ENCODE measurements at places on chromosomes 3 and 15. TPM values are rescaled to one million over a fixed set of nuclear protein-coding genes. Genes with fewer than 3 reads are reported as not detected.

CHRNA5 gene
- 0.42 TPM for total RNA-seq

C3orf70 gene
- total RNA-seq: 0.07 TPM

ADGRG7 gene
- total RNA-seq: not detected

TMEM212 gene
- total RNA-seq: not detected

SLC27A2 gene
- 0.47 TPM for total RNA-seq

GRAMD1C gene
- 3.6 TPM for total RNA-seq

KIF15 gene
- 0.99 TPM for total RNA-seq

SLC22A14 gene
- not detected for total RNA-seq

- H3K27me3 ChIP-seq: no peaks in the 10 kb centered on the region
- no peak overlapping the region for H3K4me3 ChIP-seq
- H3K4me1 ChIP-seq: no peaks in the 10 kb centered on the region
- no peaks in the 10 kb centered on the region for H3K36me3 ChIP-seq
- no peak for DNase-seq
Observed at GRCh38 chr3:35832140-35832571, 192.8 kb downstream of the ARPP21 start.

GRCh38 chr3:117122609-117123008, 413.0 kb downstream of the TUSC7 start:
- no peaks in the 10 kb centered on the region for H3K4me1 ChIP-seq
- no peak overlapping the region for H3K4me3 ChIP-seq
- H3K36me3 ChIP-seq: no peaks in the 10 kb centered on the region
- no peak overlapping the region for H3K27ac ChIP-seq
- H3K27me3 ChIP-seq: no peaks in the 10 kb centered on the region
- DNase-seq: no peak

GRCh38 chr15:39474657-39475056, 106.2 kb upstream of the THBS1 start:
- H3K4me1 ChIP-seq: no peaks in the 10 kb centered on the region
- DNase-seq: no peak

DNA sequence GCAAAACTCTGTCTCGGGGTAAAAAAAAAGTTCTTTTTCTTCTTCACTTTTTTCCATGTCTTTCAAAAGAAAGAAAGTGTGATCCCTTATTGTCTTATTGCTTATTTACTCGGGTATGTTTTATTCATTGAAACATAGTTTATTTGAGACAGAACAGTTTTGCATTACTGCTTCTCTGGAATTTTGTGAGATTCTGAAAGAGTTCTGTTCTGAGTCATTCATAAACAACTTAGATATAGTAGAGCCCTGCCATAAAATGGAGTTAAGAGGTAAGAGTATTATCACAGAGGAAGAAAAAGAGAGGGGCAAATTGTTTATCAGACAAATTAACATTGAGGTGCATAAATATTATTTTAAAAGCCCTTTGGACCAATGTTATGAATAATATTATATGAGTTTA, 522.2 kb downstream of the ROBO2 start:
- H3K36me3 ChIP-seq: no peaks in the 10 kb centered on the region

GRCh38 chr15:50670115-50670514, 16.5 kb downstream of the TRPM7 start:
- no peak overlapping the region for H3K4me3 ChIP-seq
- no peak for DNase-seq
- peaks cover 3% of the 10 kb centered on the region for H3K36me3 ChIP-seq
- H3K27me3 ChIP-seq: no peaks in the 10 kb centered on the region
- no peaks in the 10 kb centered on the region for H3K4me1 ChIP-seq

GRCh38 chr15:32873284-32874114, 155.7 kb downstream of the GREM1 start:
- no peaks in the 10 kb centered on the region for H3K36me3 ChIP-seq
- no peaks in the 10 kb centered on the region for H3K4me1 ChIP-seq
- no peak overlapping the region for H3K27ac ChIP-seq
- H3K4me3 ChIP-seq: no peak overlapping the region
- DNase-seq: no peak

- no peaks in the 10 kb centered on the region for H3K27me3 ChIP-seq
- H3K27ac ChIP-seq: no peak overlapping the region
- no peaks in the 10 kb centered on the region for H3K4me1 ChIP-seq
- H3K36me3 ChIP-seq: no peaks in the 10 kb centered on the region
Observed at GRCh38 chr15:49946681-49947080, 172.4 kb downstream of the ATP8B4 start.

- H3K27ac ChIP-seq: no peak overlapping the region
- H3K36me3 ChIP-seq: no peaks in the 10 kb centered on the region
- peak; percentile 35 for DNase-seq
- no peaks in the 10 kb centered on the region for H3K27me3 ChIP-seq
- H3K4me3 ChIP-seq: no peak overlapping the region
Observed at GRCh38 chr3:52986938-52987337, 58.9 kb downstream of the SFMBT1 start.

- no peak overlapping the region for H3K27ac ChIP-seq
- H3K4me1 ChIP-seq: peaks cover 16% of the 10 kb centered on the region
- H3K27me3 ChIP-seq: no peaks in the 10 kb centered on the region
- H3K36me3 ChIP-seq: no peaks in the 10 kb centered on the region
- DNase-seq: no peak
- H3K4me3 ChIP-seq: no peak overlapping the region
Observed at GRCh38 chr3:48238531-48239085, 2.3 kb upstream of the ZNF589 start.

GRCh38 chr3:72912532-72912931, 24.7 kb downstream of the GXYLT2 start:
- no peak overlapping the region for H3K4me3 ChIP-seq
- H3K4me1 ChIP-seq: no peaks in the 10 kb centered on the region
- no peak for DNase-seq

DNA sequence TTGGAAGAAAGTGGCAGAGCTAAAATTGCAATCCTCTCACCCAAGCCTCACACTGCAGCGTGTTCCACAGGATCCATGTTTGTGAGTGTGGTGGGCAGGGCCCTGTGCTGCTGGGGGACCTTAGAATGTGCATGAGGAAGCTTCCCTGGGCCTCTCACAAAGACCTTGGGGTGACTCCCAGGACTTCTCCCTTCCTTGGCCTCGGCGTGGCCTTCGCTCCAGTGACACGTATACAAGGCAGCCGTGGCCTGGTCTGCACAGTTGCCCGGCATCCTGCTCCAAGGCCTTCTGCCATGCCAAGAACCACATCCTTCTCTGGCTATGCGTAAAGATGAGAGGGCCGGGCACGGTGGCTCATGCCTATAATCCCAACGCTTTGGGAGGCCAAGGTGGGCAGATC, 196.4 kb downstream of the UACA start:
- no peak overlapping the region for H3K27ac ChIP-seq
- no peak overlapping the region for H3K4me3 ChIP-seq
- H3K4me1 ChIP-seq: no peaks in the 10 kb centered on the region
- no peaks in the 10 kb centered on the region for H3K27me3 ChIP-seq
- no peaks in the 10 kb centered on the region for H3K36me3 ChIP-seq
- DNase-seq: no peak

DNA sequence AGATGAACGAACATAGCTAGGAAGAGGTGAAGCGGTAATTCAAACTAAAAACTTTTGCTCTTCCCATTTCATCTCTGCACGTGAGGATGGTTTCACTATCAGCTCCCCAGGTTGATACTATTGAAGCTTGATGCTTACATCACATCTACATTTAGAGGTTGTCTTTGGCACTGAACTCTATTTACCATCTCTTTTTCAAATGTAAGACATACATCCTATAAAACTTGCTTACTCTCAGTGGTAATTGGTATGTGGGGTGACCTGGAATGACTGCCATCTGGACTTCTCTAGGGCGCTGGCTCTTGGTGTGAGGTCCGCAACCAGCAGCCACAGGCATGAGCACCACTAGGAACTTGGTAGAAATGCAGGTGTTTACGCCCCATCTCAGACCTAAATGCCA, 118.1 kb downstream of the AKAP13 start:
- no peak overlapping the region for H3K4me3 ChIP-seq
- H3K36me3 ChIP-seq: no peaks in the 10 kb centered on the region
- H3K27me3 ChIP-seq: no peaks in the 10 kb centered on the region
- DNase-seq: no peak

Data from natural killer cell (primary cell).